NCI-H226 (cell line): ENCODE measurements at places on chromosomes 11 and 22.

GRCh38 chr11:72472765-72473164 is 38.4 kb upstream of the CLPB start:
- no peak for DNase-seq

DNA sequence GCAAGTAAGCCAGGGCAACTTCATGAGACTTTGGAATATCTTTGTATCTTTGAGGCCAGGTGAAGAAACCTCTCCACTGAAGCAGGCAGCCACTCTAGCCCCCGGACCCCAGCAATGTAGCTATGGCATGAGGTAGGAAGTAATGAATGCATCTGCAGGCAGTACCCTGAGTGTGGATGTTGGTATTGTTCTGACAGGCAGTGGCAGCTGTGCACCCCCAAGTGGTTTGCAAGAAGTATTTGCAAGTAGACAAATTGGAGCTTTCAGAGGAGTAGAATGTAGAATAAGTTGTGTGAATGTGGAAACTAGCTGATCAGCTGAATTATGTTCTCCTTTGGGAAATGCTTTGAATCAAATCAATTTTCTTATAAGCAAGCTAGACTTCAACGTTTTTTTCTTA is 194.4 kb upstream of the PGR start:
- DNase-seq: no peak

DNA sequence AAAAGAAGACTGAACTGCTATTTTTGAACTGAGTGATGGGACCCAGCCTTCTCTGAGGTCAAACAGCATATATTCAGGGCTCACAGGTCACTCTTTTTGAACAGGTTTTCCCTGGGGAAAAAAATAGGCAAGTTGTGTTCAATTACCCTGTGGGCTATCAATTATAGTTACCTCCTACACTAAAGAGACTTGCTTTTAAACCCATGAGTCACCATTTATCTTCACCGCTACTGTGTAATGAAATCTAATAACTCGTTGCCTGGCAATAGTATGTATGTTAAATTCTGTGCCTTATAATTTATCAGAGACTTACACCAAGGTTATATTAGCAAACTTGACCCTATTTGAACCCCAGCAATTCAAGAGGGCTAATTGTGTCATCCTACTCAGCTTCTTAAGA is 98.5 kb downstream of the CYP2R1 start:
- DNase-seq: no peak

DNA sequence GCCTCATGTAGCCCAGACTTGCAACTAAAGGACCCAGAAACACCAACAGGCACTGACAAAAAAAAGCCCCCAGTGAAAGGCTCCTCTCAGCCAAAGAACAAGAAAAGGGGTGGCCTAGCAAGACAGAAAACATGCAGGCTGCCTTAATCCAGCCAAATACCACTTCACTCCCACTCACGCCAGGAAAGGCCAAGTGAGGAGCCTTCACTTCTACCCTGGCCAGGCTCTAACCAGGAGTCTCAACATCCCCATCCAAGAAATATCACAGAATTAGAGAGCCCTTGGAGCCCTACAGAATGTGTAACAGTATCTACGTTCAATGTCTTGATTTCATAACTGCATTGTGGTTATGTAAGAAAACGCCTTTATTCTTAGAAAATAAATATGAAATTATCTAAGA is 149.0 kb downstream of the APOL5 start:
- DNase-seq: peak; percentile 5

GRCh38 chr11:124879493-124880289 is 14.5 kb downstream of the ROBO3 start:
- DNase-seq: no peak

DNA sequence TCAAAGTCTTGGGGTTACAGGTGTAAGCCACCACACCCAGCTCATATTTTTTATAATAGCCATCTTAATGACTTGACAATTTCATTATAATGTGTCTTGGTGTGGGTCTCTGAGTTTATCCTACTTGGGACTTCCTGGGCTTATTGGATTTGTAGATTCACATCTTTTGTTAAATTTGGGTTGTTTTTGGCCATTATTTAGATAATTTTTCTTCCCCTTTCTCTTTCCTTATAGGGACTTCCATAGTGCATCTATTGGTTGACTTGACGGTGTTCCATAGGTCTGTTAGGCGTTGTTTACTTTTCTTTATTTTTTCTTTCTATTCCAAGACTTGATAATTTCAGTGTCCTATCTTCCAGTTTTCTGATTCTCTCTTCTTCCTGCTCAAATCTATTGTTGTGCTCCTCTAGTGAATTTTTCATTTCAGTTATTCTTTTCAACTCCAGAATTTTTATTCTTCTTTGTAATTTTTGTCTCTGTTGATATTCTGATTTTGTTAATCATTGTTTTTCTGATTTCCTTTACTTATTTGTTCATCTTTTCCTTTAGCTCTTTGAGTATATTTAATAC is 45.6 kb downstream of the RRM1 start:
- no peak for DNase-seq

DNA sequence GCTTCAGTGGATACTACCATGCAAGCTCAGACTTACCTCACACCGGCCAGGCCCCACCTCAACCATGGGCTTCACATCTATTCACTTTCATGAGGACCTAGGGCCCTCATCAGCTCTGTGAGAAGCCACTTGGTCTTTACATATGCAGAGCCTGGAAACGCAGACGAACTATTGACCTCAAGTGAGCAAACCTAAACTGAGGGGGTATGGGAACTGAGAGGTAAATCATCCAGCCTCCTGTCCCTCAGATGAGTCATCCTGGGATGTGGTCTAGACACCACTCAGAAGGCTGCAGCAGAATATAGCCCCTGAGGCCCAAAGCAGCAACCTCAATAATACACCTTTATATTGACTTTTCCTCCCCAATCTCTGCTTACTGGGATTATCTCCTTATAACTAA is 578.0 kb downstream of the INSC start:
- no peak for DNase-seq

- DNase-seq: peak; percentile 19
Measured at GRCh38 chr22:45096256-45096907, 67.3 kb upstream of the NUP50 start.

- peak; percentile 67 for DNase-seq
Measured at GRCh38 chr22:45638834-45639746, 32.5 kb upstream of the ATXN10 start.

GRCh38 chr22:37409459-37410050 is 17.7 kb downstream of the ELFN2 start:
- DNase-seq: no peak
